DMS 273 treated with DMSO at 0.1 percent for 48 hours (cell line): ENCODE measurements at places on chromosomes 7 and 10.

GRCh38 chr10:7351894-7352293 lies 58.9 kb downstream of the SFMBT2 start:
- DNase-seq = no peak

DNA sequence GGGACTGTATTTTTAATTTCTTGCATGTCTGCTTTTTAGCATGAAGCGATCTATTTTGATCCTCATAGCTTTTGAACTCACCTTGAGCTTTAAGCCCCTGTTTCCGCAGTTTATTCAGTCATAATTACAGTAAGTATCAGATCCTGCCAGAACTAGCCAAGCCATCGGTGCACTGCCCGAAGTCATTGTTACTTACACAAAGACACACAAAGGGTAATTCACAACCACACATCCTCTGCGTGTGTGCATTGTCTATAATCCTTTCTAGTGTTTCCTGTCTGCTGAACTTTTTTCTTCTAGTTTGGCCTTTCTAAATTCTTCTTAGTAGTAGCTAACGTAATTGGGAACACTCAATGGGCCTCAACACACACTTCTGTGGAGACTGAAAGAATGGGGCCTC lies 133.0 kb downstream of the SFMBT2 start:
- no peak for DNase-seq

GRCh38 chr7:123485187-123485586 lies 49.2 kb downstream of the IQUB start:
- DNase-seq = no peak

- DNase-seq = peak; percentile 91
Measured at GRCh38 chr10:71241114-71241829, 28.9 kb downstream of the UNC5B start.

GRCh38 chr10:103605359-103606096 lies 112.0 kb downstream of the NEURL1 start:
- DNase-seq = no peak

GRCh38 chr10:127254276-127254675 lies 57.9 kb upstream of the INSYN2A start:
- no peak for DNase-seq

- DNase-seq = no peak
Measured at GRCh38 chr10:109317746-109318366, 605.5 kb downstream of the XPNPEP1 start.

- DNase-seq = no peak
Measured at GRCh38 chr7:30185496-30185895, 50.7 kb downstream of the MTURN start.

GRCh38 chr7:35035511-35035961 lies 1.7 kb downstream of the DPY19L1 start:
- peak; percentile 60 for DNase-seq

GRCh38 chr7:1123715-1124114 lies 35.8 kb downstream of the GPER1 start:
- no peak for DNase-seq
